KG1 (cell line): ENCODE measurements at places on chromosomes 1 and 21.

- no peak for DNase-seq
Measured at GRCh38 chr1:11606775-11607174, 47.5 kb downstream of the FBXO2 start.

DNA sequence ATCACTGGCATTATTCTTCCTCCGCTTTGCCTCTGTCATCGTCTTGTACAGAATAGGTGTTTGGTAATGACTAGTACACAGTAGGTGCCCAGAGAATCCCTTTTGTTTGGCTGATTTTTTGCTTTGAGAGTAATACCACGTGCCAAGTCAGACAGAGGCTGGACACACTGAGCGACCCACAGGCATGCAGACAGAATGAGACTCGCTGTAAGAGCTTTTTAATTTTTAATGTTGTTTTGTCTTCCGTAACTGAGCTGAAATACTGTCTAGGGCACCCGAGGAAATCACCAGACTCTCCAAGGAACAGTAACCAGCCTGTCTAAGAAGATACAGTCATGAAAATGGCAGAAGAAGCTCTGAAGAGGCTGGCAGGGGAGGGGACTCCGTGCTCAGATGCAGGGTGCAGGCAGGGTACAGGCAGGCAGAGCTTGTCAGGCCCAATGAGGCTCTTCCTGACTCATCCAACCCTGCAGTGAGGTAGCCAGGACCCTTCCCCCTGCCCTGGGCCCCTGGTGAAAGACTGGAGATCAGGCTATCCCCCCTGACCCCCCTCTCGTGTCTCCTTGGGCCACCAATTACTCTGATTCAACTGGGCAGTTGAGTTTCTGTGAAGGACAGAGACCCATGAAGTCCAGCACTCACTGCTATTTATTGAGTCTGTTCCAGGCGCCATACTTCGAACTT is 60.1 kb upstream of the ECE1 start:
- DNase-seq: no peak

DNA sequence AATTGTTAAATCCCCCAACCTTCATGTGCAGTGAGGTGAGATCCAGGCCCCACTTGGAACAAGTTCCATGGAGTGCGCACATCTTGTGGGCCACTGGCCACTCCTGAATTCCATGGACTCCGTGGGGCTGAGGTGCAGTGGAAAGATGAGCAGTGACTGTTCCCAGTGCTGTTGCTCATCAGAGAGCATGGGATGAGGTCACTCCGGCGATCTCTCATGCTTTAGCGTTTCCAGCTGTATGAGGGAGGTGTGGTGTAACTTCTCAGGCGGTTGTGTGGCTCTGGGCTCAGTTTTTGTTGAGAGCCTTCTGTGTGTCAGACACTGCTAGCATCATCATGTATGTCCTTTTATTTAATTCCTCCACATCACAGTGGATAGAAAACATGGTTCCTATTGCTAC is 96.2 kb downstream of the GALNT2 start:
- no peak for DNase-seq

DNA sequence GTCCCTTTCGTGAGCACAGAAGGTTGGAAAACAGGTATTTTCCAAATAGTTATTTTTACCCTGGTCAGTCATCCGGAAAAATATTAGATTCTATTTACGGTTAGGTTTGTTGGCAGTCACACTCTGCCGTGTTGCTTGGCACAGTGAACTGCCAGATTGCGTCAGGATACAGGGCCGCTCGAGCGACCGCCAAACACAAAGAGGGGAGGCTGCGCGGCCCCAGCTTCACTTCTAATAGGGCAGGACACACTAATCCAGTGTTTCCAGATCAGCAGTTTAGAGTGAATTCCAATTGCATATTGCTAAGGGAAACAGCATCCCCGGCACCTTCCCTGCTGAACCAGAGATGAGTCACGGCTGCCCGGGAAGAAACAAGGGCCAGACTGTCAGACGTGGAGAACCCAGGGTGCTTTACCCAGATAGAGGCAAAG is 22.9 kb downstream of the UMODL1 start:
- DNase-seq: no peak

DNA sequence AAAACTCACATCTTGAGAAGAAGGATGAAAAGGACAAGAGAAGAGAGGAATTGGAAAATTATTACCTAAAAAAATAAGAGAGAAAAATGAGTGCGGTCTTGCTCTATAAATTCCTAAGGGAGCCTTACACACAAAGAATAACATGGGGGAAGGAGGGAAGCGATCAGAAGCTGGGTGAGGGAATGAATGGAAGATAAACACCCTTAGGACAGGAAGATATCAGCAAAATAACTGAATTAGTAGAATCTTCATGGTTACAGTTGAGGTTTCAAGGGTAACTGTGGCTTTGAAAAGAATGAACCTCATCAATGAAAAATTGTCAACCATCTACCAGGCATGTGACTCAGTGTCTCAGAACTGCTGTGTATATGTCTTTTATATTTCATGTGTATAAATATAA is 192.5 kb upstream of the FOXD3 start:
- no peak for DNase-seq

GRCh38 chr1:82399093-82399492 is 598.4 kb downstream of the ADGRL2 start:
- DNase-seq: no peak

GRCh38 chr1:49971088-49971487 is 52.7 kb downstream of the AGBL4 start:
- no peak for DNase-seq

- no peak for DNase-seq
Measured at GRCh38 chr1:95353194-95353593, 119.2 kb downstream of the RWDD3 start.

DNA sequence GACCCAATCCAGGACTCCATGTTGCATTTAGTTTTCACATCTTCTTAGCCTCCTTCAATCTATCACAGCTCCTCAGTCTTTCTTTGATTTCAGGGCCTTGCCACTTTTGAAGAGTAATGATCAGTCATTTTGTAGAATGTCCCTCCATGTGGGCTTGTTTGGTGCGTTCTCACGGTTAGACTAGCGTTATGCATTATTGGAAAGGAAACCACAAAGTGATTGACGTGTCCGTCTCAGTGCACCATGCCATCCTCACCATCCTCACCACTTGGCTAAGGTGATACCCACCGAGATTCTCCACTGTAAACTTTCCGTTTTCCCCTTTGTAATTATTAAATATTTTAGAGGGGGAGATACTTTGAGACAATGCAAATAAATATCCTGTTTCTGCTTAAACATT is 59.6 kb upstream of the OLIG2 start:
- no peak for DNase-seq

- DNase-seq: no peak
Measured at GRCh38 chr21:46050668-46051378, 47.1 kb upstream of the COL6A2 start.

DNA sequence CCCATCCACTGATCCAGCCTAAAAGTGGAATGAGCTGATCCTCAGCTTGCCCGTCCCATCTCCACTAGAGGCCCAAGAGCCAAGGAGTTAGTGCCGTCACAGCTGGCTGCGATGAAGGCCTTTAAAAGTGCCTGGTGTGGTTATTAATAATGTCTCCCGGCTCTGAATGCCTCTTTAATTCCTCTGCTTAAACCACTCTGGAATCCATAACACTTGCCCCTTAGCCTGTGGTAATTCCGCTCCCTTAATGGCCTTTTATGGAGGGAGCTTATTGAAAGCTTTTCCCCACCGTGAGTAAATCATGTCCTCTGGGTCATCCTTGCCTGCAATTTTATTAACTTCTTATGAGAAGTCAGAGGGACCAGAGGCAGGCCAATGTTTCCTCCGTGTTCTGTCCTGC is 55.4 kb downstream of the UBIAD1 start:
- DNase-seq: no peak

GRCh38 chr1:242530761-242531160 is 6.3 kb upstream of the PLD5 start:
- DNase-seq: no peak

- DNase-seq: no peak
Measured at GRCh38 chr1:30376054-30376697, 347.2 kb downstream of the MATN1 start.

GRCh38 chr1:161954466-161954865 is 69.2 kb downstream of the OLFML2B start:
- no peak for DNase-seq

DNA sequence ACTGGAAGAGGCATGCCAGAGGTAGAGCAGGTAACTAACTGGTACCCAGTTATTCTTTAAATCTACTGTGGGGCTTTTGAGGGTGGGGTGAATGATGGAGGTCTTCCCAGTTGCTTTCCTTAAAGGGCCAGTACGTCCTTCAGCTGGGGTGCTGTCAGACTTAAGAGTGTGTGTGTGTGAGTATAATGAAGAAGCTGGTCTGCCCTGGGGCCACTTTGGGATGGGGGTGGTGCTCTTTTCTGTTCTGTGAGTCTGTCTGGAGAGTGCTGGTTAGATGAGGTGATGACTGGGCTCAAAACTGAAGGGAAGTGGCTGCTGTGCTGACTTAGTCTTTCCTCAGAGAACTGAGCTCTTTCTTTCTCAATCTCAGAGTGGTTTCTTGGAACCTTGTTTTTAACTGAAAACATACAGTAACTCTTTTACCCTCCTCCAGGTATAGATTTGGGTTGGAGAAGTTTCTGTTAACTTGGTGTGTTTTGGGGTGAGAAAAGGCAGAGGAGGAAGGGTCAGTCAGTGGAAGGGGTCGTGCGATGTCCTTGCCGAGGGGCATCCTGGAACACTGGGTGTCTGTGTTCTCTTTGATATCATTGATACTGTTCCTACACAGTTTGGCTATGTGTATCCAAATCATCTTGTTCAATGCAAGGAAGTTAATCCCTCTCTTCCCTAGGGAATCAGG is 746 bp downstream of the MACF1 start:
- DNase-seq: peak; percentile 52

GRCh38 chr1:64476251-64476952 is 6.5 kb downstream of the CACHD1 start:
- no peak for DNase-seq

- no peak for DNase-seq
Measured at GRCh38 chr1:156342166-156342955, 4.0 kb downstream of the TSACC start.

DNA sequence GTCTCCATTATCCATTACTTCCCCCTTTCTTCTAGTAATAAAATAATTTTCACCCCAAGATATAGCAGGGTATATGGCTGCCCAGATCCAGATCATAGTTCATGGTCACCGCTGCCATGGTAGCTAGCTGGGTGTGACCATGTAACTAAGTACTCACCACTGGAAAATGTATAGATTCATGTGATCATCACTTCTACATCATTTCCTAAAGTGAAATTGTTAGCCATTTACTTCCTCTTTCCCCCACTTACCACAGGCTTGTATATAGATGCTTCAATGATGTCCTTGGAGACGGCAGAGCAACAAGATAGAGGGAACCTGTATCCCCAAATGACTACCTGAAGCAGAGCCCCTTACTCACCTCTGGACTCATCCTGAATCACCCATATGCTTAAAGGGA is 22.7 kb upstream of the EYA3 start:
- no peak for DNase-seq

DNA sequence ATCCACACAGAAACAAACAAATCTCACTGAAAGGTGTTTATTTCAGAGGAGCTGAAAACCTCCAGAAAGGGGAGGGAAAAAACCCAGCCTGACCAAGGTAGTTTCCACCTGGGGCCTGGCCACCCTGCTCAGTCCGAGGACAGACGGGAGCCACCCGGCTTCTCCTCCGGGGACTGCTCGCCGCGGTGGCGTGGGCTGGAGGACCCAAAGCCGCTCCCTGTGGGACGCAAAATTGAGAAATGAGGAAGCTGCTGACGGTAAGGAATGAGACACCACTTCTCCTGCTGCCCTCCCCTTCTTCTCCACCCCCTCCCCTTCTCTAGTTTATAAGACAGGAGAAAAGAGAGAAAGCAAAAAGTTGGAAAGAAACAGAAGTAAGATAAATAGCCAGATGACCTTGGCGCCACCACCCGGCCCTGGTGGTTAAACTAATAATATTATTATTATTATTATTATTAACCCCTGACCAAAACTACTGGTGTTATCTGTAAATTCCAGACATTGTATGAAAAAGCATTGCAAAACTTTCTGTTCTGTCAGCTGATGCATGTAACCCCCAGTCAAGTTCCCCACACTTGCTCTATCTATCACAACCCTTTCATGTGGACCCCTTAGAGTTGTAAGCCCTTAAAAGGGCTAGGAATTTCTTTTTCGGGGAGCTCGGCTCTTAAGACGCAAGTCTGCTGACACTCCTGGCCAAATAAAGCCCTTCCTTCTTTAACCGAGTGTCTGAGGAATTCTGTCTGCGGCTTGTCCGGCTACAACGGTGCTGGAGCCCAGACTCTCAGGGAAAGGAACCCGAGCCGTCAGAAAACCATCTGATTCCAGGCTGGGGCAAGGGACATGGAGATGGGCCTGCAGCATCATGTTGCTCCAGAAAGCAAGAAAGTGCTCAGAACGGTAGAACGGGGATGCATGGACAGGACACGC is 12.5 kb downstream of the ITGB2 start:
- no peak for DNase-seq

DNA sequence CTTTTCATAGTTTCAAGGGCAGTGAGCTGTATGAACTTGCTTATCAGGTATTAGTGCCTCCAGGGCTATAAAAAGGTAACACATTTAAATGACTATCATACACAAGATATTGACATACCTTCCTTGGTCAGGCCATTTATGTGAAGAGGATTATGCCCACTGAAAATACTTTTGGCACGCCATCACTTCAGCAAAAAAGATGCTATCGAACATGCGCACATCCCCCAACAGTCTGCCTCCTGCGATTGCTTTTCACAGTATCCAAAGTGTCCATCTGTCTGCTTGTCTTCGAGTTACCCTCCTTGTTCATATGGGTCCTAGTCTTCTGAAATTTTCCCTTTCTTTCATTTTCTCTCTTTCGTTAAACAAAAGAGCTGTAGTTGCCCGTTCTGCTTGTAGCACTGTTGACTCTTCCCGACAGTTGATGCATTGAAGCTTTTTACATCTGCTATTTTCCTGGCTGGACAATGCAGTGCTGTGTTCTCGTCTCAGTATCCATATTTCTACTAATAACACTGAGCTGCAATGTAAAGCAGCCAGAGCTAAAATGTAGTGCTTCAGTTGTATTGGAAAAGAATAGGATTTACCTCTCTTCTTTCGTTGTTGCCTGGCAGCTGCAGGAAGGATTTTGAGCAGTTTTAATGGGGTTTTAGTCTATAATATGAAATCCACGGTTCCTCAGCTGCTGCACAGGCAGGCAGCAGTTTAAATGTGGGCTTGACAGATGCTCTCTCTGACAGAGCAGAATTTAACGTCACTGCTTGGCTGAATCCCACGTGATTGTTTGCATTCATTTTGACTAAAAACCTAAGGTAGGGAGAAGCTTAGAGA is at the start of gene B3GALT2:
TSS of gene B3GALT2 (minus strand) at position 713 of the 831 bp plus-strand sequence. CDS start 5,051 bp downstream, outside the sequence.
- no peak for DNase-seq

- DNase-seq: no peak
Measured at GRCh38 chr1:88678405-88678804, 5.7 kb upstream of the PKN2 start.

DNA sequence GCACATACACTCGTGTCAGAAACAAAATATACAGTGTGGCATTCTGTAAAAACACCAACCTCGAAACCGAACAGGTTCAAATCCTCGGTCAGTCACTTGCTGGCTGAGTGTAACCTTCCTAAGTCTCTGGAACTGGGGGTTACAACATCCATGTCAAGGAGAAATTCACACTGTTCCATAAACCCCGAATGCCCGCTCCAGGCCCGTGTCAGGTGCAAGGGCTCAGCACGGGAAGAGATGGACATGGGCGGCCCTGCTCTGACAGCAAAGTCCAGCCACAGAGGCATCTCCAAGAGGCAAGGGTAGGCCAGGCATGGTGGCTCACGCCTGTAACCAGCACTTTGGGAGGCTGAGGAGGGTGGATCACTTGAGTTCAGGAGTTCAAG is 79.5 kb downstream of the SLC66A1 start:
- DNase-seq: no peak
